ENCODE measurements at places on chromosomes 12 and 14. TPM values are rescaled to one million over a fixed set of nuclear protein-coding genes. Genes with fewer than 3 reads are reported as not detected.

DNA sequence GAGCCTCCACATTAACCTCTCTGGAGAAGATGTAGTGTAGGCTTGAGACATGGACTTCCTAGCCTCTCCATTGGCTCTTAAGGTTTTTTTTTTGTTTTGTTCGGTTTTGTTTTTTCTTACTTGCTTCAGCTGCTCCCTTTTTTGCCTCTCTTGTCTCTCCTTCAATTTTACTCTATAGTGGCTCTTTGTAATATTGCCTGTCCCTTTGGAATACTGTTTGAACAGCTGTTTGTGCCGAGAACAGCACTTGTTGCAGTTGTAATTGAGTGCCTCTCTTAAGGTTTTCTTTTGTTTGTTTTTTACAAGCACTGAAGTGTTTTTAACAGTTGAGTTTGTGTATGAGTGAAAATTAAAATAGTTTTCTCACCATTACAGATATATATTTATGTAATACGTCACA is 567.7 kb downstream of the LRFN5 start:
- no peak for DNase-seq

GRCh38 chr14:51636109-51636508 is 15.6 kb upstream of the FRMD6 start:
- DNase-seq = no peak

- peak; percentile 50 for DNase-seq
Observed at GRCh38 chr12:39958377-39958776, 147.5 kb downstream of the SLC2A13 start.

- DNase-seq = no peak
Observed at GRCh38 chr14:87148655-87149054, 844.3 kb downstream of the GALC start.

- DNase-seq = no peak
Observed at GRCh38 chr12:15956413-15957185, 45.5 kb downstream of the DERA start.

DNA sequence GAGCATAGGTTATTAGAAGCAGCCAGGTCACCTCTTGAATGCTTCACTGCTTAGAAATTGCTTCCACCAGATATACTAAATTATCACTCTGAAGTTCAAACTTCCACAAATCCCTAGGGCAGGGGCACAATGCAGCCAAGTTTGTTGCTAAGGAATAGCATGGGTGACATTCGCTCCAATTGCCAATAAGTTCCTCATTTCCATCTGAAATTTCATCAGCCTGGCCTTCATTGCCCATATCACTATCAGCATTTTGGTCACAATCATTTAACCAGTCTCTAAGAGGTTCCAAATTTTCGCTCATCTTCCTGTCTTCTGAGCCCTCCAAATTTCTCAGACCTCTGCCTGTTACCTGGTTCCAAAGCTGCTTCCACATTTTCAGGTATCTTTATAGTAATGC is 356.1 kb downstream of the DAD1 start:
- no peak for DNase-seq

DNA sequence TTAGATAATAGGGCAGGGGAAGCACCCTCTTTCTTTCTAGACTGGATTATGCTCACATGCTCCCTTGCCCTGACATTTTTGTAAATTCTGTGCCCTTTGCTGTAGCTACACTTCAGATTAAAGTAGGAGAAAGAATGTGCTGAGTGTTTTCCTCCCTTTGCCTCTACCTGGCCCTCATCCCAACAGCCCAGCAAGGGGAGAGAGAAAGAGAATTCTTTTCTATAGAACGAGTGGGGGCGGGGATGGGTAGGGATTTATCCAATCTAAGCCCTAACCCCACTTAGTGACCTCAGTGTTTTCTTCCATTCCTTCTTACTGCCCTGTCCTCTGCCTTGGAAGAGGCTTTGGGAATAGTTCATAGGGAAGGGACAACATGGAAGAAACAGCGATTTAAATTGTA is 13.5 kb downstream of the GPR84 start:
- no peak for DNase-seq

DNA sequence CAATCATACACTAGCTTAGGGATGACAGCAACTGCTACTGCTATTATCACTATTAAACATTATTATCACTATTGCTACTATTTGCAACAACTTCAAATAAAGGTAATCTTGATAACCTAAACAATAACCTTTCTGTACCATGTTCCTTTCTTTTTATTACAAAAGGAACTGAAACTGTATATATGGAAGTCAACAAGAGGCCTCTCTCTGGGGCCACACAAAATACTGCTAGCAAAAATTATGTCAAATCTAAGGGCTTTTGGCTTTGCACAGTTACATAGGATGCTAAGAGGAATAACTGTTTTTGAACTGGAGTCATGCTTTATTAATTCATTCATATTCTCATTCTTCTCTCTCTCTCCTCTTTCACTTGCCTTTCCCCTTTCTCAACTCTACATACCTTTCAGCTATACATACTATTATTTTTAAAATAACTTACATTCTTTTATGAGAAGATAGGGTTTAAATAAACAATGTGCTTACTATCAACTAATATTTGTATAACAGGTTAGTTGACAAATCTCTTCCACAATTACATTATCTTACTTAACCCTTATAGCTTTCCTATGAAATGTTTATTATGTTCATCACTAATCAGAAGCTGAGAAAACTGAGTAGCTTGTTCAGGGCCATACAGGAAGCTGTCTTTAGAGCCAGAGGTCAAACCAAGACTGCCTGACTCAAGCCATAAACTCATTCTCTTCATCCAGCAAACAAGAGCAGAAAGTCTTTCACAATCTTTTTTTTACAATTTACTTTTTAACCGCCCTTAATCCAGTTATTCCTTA is 25.7 kb downstream of the SPTSSA start:
- DNase-seq = no peak

DNA sequence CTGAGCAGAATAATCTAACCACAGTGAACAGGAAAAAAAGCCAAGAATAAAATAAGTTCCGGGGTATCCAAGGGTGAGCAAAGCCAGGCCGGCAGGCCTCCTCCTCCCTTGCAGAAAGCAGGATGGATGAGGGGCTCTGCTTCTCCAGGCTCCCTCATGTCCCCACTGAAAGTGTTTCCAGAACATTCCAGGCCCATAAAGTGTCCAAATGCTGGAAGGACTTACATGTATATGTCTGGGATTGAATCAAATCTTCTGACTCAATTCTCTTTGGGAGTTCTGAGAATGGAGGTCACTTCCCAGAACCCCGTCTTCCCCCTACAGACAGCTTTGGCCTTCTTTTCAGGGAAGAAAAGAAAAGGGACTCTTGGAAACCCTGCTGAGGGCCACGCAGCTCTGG is 25.0 kb upstream of the BDKRB1 start:
- DNase-seq = no peak

CD163L1 gene
- total RNA-seq = 0.18 TPM

HAL gene
- 0.11 TPM for total RNA-seq

CDH24 gene
- 16.9 TPM for total RNA-seq

SINHCAF gene
- total RNA-seq = 501 TPM

B4GALNT1 gene
- total RNA-seq = 2.6 TPM

DPPA3 gene
- 2.0 TPM for total RNA-seq

Measured in H9 (cell line).